ENCODE measurements at places on chromosomes 16 and 17.
A peak's percentile ranks its signal among the peaks of the same experiment; 100 is the strongest.

GRCh38 chr17:17713839-17714238, 32.6 kb downstream of the RAI1 start:
- no peak for DNase-seq

- no peak for DNase-seq
Measured at GRCh38 chr17:37118366-37119137, 169.8 kb downstream of the AATF start.

DNA sequence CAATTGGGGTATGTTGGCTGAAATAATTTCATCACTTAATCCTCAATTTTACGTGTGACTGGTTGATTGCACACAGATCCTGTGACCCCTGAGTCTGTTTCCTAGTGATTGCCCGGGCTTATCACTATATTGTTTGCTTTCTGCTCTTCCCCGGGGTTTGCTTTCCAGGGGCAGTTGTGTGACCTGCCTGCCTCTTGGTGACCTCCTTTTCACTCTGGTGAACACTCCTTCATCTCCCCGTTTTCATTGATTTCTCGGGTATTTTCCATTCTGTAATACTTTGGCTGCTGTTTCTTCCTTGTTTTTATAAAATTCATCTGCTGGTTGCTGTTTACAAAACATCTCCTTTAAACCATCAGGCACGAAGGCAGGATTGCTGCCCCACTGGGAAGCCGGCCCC, 36.0 kb downstream of the NTN1 start:
- DNase-seq: no peak

DNA sequence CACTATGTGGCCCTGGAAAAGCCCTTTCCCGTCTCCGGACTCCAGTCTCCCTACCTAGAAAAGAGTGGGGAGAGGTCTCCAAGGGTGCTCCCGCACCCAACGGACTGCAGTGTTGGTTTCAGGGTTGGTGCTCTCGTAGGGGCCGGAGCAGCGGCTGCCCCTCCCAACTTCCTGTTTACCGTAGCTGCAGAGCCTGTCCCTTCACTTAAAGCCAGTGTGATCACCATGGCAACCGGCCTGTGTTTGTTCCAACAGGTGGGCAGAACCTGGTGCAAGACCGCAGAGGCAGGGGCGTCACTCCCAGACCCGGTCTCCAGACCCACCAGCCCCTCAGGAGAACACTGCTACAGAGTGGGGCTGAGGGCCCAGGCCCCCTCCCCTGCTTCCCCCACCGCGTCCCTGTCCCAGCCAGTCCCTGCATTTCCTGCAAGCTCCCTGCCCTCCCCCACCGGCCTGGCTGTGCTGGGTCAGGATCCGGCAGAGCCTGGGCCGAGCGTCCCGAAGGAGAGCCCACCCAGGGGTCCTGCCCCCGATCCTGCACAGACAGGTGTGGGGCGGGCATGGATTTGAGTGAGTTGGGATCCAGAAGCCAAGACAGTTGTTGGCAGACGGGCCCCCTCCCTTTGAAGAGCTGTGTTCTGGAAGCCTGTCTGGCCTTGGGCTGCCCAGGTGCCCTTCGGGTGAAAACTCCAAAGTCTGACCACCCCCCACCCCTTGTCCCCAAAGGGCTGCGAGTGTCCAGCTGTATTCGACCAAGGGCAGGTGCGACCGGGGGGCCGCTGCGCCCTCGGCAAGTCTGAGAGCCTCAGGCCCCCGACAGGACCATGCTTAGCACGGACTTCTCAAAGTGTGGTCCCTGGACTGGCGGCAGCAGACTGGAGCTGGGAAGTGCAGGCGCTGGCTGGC, 1.5 kb upstream of the BAIAP3 start:
- DNase-seq: no peak

DNA sequence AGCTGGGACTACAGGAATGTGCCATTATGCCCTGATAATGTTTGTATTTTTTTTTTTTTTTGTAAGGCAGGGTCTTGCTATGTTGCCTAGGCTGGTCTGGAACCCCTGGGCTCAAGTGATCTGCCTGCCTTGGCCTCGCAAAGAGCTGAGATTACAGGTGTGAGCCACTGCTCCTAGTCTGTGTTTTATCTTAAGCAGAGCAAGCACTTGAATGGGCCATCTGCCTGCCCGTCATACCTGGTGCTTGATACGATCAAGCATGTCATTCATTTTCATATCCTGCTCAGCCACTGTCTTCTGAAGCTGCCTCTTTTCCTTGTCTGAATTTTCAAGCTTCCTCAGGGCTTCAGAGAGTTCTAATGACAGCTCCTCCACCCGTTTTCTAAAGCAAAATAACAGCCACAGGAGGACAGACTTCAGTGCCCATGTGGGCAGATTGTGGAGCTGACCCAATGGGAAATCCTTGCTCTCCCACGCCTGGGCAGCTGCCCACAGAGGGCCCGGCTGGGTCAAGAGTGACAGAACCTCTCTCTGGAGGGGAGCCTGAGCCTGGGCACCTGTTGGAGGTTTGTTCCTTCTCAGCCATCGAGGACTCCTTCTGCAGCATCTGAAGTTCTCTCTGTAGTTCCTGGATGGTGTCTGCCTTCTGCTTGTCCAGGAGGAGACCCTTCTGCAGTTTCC, 36.5 kb downstream of the DHX38 start:
- no peak for DNase-seq

DNA sequence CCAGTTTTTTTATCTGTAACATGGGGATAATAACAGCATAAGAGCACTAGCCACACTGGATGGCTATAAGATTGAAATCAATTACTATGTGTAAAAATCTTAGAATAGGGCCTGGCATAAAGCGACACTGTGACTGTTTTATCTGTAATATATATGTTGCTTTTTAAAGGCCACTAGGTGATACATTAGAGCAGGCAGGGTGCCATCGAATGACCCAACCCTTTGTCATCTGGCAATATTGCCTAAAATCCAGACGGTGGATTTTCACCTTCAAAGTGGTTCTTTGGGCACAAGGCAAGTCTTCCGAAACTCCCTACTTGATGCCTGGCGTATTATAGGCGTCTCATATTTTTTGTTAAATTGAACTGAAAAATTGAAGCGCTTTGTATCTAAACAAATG, 69.1 kb downstream of the PRKCA start:
- DNase-seq: no peak

GRCh38 chr17:39569126-39569525, 38.6 kb downstream of the NEUROD2 start:
- DNase-seq: no peak

- no peak for DNase-seq
Measured at GRCh38 chr16:28606291-28607115, 3.3 kb downstream of the SULT1A1 start.

DNA sequence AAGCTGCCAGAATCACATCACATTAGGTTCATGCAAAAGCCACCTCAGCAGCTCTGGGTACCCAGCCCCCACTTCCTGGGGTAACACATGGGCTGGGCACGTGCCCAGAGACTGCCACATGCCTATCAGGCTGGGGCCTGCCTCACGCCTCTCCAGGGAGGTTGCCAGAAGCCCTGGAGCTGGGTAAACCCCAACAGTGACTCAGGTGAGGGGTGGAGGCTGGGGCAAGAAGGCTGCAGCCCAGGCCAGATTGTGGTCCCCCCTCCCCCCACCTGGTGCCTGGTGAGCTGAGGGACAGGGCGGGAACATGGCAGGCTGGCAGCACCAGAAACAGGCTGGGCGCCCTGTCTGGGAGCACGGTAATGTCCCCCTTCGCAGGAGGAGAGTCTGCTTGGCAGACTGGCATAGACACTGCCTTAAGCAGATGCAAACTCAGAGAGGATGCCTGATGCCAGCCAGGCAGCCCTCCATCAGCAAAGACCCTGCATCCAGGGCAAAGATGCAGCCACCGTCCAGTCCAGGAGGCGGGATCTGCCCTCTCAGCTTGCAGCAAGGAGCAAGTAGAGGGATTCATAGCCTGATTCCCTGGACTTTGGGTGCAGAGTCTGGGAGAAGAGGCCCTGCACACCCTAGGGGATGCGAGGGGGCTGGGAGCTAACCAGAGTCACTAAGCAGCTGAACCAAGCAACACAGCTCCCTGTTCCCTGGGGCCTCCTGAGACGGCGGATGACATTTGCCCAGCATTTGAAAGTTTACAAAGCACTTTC, 28.8 kb downstream of the NGFR start:
- DNase-seq: peak; percentile 4

GRCh38 chr16:74268372-74268782, 28.2 kb upstream of the PSMD7 start:
- no peak for DNase-seq

GRCh38 chr17:73683771-73684170, 39.5 kb upstream of the SDK2 start:
- DNase-seq: no peak

DNA sequence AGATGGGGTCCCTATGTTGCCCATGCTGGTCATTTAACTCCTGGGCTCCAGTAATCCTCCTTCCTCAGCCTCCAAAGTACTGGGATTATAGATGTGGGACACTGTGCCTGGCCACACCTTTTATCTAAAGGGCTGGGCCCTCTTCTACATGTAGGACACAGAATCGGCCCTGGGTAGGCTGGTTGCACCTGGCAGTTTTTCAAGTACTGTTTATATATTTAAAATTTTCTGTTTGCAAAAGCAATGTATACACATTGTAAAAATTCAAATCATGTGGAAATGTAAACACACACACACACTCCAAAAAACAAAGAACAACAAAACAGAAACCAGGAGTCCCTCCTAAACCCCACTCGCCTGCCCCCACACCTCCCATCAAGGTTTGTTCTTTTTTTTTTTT, 28.1 kb upstream of the SIAH1 start:
- DNase-seq: no peak

GRCh38 chr17:44865931-44866330, 18.2 kb downstream of the HIGD1B start:
- DNase-seq: no peak

- DNase-seq: no peak
Measured at GRCh38 chr17:47873200-47874090, 22.5 kb upstream of the SP6 start.

GRCh38 chr17:44828919-44829522, 1.1 kb downstream of the GJC1 start:
- no peak for DNase-seq

- no peak for DNase-seq
Measured at GRCh38 chr17:81582341-81582740, 30.2 kb upstream of the FAAP100 start.

DNA sequence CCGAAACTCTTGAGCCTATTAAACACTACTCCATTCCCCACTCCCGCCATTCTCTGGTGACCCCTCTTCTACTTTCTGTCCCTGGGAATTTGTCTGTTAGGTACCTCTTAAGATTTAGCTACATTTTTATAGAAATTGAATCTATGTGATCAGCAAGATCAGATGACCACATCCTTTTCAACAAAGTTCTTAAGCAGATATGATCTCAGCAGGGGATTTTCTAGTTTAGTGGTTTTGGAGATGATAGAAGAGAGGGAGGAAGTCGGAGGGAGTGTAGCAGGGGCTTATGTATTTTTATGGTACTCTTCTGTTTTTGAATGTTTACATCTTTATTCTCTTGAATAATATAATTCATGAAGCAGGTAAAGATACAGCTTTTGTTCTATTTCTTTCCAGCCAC, 40.8 kb downstream of the RPA1 start:
- no peak for DNase-seq

DNA sequence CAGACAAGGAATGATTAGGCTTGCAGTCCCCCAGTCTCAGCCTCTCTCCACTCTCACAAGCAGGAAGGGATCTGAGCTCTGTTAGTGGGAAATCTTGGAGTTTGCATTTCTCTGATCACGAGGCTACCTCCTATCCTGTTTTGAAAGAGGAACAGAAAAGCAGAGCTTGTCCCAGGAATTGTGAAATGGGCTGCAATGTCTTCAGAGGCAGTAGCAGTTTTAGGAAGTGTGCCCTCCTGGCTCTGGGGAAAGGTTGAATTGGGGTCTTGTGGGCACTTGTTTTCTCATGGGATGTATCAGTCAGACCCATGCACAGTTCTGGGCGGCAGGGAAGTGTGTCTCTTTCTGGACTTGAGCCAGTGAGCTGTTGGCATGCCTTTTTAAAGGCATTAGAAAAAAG, 22.8 kb downstream of the NUP85 start:
- DNase-seq: no peak

- no peak for DNase-seq
Measured at GRCh38 chr17:76924345-76925342, 56.4 kb downstream of the MGAT5B start.

GRCh38 chr17:75065562-75066151, 18.6 kb downstream of the KCTD2 start:
- DNase-seq: no peak

DNA sequence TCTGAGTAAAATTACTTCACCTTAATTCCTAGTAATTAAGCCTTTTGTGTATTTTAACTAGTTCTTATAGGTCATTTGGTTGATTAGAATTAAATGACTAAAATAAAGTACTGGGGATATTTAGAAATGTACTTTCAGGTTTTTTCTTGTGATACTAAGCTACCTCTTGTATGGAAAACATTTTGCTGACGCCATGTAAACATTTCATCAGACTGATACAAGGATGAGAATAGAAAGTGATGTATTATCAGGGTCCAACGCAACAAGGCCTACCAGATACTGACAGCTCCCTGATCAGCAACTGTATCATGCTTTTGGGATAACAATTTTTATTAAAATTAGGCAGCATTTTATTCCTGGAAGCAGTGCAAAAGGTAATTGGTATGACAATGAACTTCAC, 1.7 kb downstream of the SMARCE1 start:
- no peak for DNase-seq

DNA sequence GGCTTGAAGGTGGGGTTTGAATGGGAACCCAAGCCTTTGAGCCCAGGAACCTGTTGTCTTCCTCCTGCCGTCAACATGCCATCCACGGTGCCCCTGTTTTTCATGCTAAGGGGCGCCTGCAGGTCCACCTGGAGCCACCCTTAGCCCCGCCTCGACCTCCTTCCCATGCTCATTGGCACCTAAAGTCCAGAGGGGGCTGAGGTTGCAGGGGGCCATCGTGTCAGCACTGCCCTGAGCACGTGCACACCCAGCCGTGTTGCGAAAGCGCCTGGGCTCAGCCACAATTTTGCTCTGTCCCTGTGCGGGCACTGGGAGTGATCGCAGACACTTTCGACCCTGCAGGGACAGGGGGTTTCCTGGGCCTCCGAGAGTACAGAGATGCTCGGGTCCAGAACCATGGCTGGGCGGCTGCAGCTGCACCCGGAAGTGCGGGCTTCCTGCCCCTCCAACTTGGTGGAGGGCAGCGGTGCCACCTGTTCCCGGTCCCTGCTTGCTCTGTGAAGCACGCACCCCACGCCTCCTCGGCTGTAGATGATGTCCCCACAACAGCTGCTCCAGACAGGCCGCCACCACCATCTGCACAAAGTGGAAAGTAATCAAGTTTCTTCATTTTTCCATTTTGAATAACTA, 454.7 kb downstream of the CDH8 start:
- DNase-seq: no peak

DNA sequence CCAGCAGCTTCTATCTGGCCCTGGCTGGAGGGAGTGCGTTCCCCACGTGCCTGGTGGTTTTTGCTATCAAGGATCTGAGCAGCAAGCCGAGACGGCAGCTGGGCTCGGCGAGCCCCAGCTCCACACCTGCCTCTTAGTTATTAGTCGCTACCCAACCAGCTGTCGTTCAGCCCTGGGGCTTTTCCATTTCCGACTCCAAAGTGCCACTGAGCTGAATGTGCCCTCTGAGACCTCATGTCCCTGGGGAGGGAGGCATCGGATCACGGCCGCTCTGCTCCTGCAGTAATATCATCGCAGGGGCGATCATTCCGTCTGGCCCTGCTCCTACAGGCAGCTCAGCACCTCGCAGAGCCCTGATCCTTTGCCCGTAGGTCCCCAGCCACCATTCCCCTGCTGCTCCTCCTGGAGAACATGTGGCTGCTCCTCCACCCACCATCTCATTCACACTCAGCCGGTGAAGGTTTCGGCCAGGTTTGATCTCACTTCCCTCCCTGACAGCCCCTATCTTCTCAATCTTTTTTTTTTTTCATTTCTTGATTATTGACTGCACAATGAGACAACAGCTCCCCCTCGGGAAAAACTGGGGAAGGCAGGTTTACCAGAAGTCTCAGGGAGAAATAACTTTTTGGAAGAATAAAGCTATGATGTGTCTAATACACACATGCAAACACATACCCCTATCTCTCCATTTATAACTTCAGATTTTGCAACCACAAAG, 86.7 kb downstream of the ZFHX3 start:
- no peak for DNase-seq

Measured in stimulated activated CD8-positive, alpha-beta memory T cell treated with anti-CD3 and anti-CD28 coated beads, Interleukin-4, amount 100 ng/mL, for 24 hours (primary cell).